ENCODE measurements at places on chromosomes 4 and X. TPM values are rescaled to one million over a fixed set of nuclear protein-coding genes. Genes with fewer than 3 reads are reported as not detected.

- no peak for DNase-seq
Observed at GRCh38 chr4:25861951-25862410, 807 bp downstream of the SEL1L3 start.

DNA sequence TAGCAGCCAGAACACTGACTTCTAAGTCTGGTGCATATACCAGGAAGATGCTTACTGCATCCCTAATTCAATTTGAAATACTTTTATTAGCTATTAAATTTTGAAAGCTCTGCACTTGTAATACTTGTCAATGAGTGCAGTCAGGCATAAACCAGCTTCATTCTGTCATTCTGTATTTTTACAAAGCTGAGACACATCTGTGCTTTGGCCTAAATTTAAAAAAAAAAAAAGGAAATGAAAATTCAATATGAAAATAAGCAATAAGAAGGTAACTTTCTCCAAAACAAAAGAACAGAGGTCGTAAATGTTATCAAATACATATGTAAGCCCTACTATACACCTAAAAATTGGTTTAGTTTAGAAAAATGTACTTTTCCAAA, 7.0 kb downstream of the SMIM14 start:
- no peak for DNase-seq

DNA sequence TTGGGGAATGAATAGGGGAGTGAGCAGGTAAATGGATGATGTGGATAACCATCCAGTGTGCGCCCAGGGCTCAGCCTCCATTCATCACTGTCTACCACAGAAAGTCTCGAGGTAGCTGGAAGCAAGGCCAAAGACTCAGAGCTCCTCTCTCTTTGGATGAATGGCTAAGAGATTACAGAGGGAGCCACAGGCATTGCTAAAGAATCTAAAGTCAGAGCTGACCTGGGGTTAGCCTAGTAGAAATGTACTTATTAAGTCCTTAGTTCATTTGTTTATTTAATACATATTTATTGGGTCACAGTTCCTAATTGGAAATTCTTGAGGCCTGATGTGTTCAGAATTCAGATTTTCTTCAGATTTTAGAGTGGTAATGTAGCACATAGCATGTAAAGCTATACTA, 88.7 kb upstream of the HPF1 start:
- no peak for DNase-seq

GRCh38 chrX:136768469-136769084, 12.2 kb downstream of the ARHGEF6 start:
- no peak for DNase-seq

DNA sequence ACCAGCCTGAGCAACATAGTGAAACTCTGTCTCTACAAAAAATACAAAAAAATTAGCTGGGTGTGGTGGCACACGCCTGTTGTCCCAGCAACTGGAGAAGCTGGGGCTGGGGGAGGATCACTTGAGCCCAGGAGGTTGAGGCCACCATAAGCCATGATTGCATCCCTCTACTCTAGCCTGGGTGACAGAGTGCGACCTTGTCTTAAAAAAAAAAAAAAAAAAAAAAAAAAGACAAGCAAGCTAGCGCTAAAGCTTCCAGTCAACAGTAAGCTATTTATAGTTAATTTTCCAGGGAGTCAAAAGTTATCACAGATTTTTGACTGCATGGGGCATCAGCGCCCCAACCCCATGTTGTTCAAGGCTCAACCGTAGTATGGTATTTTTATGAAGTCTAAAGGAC, 273.4 kb downstream of the RAPGEF2 start:
- DNase-seq = no peak

GRCh38 chr4:10115797-10116568, 616 bp downstream of the WDR1 start:
- DNase-seq = no peak

GRCh38 chr4:110637408-110638088, 14.7 kb upstream of the PITX2 start:
- no peak for DNase-seq

- DNase-seq = no peak
Observed at GRCh38 chr4:184402239-184402638, 72.1 kb downstream of the IRF2 start.

GRCh38 chr4:7852568-7853185, 87.0 kb downstream of the AFAP1 start:
- DNase-seq = no peak

DNA sequence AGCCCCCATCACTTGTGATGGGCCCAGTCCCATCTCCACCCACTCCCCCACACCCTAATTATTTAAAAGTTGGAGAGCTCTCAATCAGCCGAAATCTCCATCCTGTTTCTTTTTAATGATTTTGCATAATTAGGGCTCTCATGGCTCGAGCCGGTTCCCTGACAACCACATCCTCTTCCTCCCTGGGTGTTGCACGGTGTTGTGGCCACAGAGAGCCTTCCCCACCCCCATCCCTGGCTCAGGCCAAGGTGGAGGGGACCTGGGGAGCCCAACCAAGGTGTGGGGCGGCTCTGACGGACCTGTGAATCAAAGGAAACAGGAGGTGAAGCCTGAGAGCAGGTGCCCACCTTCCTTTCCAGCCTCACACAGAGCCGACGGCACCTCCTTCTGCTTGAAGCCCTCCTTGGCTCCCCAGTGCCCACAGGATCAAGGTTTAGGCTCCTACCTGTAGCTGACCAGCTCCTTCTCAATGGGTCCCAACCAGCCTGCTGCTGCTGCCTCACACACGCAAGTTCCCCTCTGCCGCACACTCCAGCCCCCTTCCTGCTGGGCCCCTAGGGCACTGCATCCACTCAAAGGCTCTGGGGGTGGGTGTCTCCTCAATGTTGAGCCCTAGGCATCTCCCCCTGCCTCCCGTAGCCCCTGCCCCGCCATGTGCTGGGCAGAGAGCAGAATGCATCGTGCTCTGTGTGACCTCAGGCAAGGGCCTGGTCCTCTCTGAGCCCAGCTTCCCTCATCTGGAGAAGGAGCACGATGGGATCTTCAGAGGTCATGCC, 68.7 kb downstream of the WFS1 start:
- no peak for DNase-seq

Gene CTAG1A
- total RNA-seq = not detected

Gene SMIM31
- not detected for total RNA-seq

Gene SH3TC1
- total RNA-seq = 227 TPM

Gene KLHL4
- 13.9 TPM for total RNA-seq

Measured in glomerular endothelial cell (primary cell).